Activated T-helper 2 cell treated with anti-CD3 and anti-CD28 coated beads, Interferon-gamma antibody, Interleukin-2, Interleukin-4, amounts not matched to agents 10 μg/mL and 5 μg/mL and 100 μg/mL, durations not matched to agents 14 hours and 24 hours and 36 hours (primary cell): ENCODE measurements at places on chromosomes 1 and 21.

- H3K27ac ChIP-seq, result no peak overlapping the region
- H3K4me3 ChIP-seq, result no peak overlapping the region
- DNase-seq, result no peak
- H3K27me3 ChIP-seq, result no peaks in the 10 kb centered on the region
Measured at GRCh38 chr1:167739752-167740151, 18.0 kb downstream of the MPZL1 start.

DNA sequence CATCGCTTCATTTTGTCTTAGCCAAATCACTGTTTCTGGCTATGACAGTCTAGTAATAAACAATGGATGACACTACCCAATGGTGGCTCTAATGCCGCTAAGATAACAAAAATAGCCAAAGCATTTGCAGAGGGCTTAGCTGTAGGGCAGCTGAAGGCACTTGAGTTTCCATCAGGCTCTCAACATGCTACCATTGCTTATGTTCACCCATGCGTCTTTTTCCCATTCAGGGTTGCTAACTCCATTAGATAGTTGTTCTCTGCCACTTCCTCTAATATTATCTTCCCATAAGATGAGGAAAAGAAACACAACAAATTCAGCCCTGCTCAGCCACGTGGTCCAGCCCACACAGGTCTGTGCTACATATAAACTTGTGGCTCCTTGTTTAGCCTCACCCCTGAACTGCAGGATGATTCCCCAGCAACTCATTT lies 159.6 kb downstream of the TOMM20 start:
- no peaks in the 10 kb centered on the region for H3K27me3 ChIP-seq
- peak overlapping the region; percentile 85 for H3K27ac ChIP-seq
- H3K36me3 ChIP-seq, result peaks cover 28% of the 10 kb centered on the region
- H3K4me1 ChIP-seq, result peaks cover 64% of the 10 kb centered on the region
- H3K4me3 ChIP-seq, result no peak overlapping the region
- no peak for DNase-seq

- DNase-seq, result no peak
- peaks cover 67% of the 10 kb centered on the region for H3K36me3 ChIP-seq
- H3K27ac ChIP-seq, result no peak overlapping the region
- H3K4me3 ChIP-seq, result no peak overlapping the region
Measured at GRCh38 chr1:180382326-180383115, 119.9 kb downstream of the ACBD6 start.

- H3K4me1 ChIP-seq, result no peaks in the 10 kb centered on the region
- no peak overlapping the region for H3K27ac ChIP-seq
- no peaks in the 10 kb centered on the region for H3K36me3 ChIP-seq
- no peak for DNase-seq
Measured at GRCh38 chr1:231776757-231777062, 150.1 kb downstream of the DISC1 start.

DNA sequence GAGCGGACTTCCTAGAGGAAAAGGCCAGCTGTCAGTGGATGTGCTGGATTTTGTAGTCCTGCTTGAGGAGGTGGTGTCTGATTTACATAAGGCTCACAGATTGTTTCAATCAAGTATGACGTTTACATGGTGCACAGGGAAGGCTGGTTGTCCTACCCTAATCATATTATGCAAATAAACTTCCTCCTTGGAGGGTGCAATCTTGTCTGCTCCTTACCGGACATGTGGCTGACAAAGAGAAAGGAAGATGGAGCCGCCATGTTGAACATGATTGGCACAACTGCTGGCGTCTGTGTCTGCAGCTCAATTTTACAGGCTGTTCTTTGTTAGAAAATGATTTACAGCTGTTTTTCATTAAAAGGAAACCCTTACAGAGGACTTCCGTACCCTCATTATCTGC lies 1656.1 kb downstream of the KCNT2 start:
- no peak overlapping the region for H3K27ac ChIP-seq
- H3K4me3 ChIP-seq, result no peak overlapping the region
- DNase-seq, result no peak
- no peaks in the 10 kb centered on the region for H3K27me3 ChIP-seq

DNA sequence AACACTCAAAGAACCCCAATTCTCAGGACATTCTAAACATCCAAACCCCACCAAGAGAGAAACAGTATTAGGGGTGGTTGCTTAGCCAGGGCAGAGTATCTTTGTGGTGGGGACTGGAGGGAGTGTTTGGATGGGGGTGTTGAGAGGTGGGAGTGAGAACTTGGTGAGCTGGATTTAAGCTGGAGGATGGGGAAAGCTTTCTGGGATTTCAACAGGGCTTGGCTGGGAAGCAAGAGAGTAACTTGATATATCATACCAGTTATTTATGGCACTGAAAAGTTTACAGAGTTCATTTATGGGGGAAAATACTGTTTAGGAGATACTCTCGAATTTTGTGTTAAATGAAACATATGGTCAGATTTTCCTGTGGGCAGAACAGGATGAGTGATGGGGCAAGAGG lies 6.8 kb upstream of the CNIH3 start:
- H3K27me3 ChIP-seq, result peaks cover 63% of the 10 kb centered on the region
- H3K27ac ChIP-seq, result no peak overlapping the region
- no peak overlapping the region for H3K4me3 ChIP-seq
- no peaks in the 10 kb centered on the region for H3K36me3 ChIP-seq
- no peak for DNase-seq
- H3K4me1 ChIP-seq, result no peaks in the 10 kb centered on the region

DNA sequence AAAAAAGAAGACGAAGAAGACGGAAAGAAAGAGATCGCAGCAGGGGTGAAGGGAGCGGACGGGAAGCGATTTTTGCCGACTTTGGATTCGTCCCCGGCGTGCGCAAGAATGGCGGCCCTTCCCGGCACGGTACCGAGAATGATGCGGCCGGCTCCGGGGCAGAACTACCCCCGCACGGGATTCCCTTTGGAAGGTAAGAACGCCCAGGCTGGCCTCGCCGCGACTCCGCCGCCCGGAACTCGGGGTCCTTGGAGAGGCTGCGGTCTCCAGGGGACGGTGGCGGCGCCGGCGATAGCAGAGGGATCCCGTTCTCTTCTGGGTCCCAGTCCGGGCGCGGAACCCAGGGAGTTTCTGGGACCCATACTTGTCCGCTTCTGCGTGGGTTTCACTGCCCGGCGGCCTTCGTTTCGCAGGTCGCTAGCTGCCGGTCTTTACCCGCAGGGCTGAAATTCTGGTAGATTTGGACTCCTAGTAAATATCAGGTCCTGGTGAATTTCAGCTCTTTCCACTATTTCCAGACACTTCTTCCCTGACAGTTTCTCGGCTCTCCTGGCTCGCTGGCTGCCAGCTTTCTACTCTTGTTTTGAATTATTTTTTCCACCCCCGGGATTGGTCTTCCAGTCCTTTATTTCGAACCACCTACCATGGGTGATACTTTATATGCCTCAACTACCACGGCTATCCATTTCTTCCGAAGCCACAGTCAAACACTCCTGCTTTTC lies 1.0 kb downstream of the PAX7 start:
- peak overlapping the region; percentile 44 for H3K27ac ChIP-seq
- no peak for DNase-seq
- H3K4me3 ChIP-seq, result no peak overlapping the region
- H3K36me3 ChIP-seq, result peaks cover 5% of the 10 kb centered on the region
- H3K27me3 ChIP-seq, result peaks cover 77% of the 10 kb centered on the region
- peaks cover 3% of the 10 kb centered on the region for H3K4me1 ChIP-seq

DNA sequence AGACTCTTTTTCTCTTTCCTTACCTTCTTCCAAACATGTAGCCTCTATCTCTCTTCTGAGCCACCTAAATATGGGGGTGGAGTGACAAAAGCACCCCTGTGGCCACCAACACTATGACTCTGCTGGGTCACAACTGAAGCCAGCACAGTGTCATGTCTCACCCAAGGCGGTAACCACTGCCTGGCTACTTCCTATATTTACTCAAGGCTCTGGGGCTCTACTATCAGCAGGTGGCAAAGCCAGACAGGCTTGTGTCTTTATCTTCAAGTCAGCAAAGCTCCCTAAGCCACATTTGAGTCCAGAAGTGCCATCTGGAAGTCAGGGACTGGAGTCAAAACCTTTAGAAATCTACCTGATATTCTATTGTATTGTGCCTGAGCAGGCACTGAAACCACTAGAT lies 1515.2 kb downstream of the PLA2G4A start:
- H3K36me3 ChIP-seq, result no peaks in the 10 kb centered on the region
- H3K4me1 ChIP-seq, result no peaks in the 10 kb centered on the region
- H3K27me3 ChIP-seq, result no peaks in the 10 kb centered on the region
- DNase-seq, result no peak

GRCh38 chr1:217660353-217661062 lies 29.4 kb downstream of the SPATA17 start:
- H3K27ac ChIP-seq, result no peak overlapping the region
- no peak for DNase-seq
- no peaks in the 10 kb centered on the region for H3K4me1 ChIP-seq
- H3K27me3 ChIP-seq, result peaks cover 2% of the 10 kb centered on the region
- H3K36me3 ChIP-seq, result no peaks in the 10 kb centered on the region
- H3K4me3 ChIP-seq, result no peak overlapping the region

GRCh38 chr1:97603218-97603617 lies 317.6 kb downstream of the DPYD start:
- DNase-seq, result no peak
- H3K4me1 ChIP-seq, result peaks cover 2% of the 10 kb centered on the region
- H3K4me3 ChIP-seq, result no peak overlapping the region
- no peaks in the 10 kb centered on the region for H3K36me3 ChIP-seq
- no peaks in the 10 kb centered on the region for H3K27me3 ChIP-seq

DNA sequence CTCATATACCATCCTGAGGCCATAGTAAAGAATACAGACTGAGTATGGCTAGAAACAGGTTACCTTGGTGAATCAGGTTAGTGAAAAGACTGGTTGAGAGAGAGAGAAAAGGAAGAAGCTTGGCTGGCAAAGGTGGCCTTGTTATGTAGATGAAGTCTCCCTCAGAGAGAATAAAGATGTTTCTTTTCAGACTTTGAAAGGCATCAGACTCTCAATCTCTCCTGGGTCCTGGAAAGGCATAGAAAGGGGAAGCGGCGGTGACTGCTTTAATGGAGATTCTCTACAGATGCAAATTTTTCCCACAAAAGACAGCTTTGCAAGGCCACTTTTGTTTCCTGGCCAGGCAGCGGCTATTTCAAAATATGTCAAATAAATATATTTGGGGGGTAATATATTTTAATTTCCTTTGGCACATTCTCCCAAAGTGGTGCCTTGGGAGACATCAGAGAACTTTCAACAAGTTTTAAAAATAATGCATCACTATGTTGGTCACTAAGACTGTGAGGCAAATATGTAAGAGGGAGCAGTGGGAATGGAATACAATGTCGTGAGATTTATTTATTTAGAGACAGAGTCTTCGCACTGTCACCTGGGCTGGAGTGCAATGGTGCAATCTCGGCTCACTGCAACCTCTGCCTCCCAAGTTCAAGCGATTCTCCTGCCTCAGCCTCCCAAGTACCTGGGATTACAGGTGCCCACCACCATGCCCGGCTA lies 46.1 kb downstream of the NPHS2 start:
- H3K4me1 ChIP-seq, result no peaks in the 10 kb centered on the region
- H3K27me3 ChIP-seq, result no peaks in the 10 kb centered on the region
- no peak for DNase-seq
- no peak overlapping the region for H3K4me3 ChIP-seq
- H3K36me3 ChIP-seq, result no peaks in the 10 kb centered on the region

DNA sequence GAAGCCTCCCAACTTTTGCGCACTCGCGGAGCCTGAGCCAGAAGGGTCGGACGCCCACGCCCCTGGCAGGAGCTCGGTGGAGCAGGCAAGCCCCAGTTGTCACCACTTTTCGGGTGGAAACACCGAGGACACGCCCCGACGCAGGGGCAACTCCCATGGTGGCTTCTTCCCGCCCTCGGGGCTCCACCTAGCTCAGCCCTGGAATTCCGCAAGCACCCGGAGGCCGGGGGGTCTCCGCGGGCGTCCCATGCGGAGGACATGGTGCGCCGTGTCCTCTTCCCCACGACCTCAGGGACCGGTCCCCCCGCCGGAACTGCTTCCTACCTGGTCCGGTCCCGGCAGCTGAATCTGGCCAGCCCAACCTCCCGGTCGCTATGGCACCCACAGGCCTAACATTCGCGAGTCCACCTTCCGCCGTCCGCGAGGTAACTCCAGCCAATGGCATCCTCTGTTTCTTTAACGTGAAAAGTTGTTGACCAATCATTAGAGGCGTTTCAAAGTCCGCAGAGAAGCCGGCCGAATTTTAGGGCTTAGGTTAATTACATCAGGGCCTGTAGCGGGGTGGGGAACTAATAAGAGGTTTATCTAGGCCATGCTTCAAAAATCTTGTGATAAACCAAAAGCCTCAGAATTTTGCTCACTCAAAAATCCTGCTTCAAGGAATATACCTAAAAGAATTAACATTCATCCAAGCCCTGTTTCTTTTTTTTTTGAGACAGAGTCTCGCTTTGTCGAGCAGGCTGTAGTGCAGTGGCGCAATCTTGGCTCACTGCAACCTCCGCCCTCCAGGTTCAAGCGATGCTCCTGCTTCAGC lies at the start of gene STPG1:
TSS of gene STPG1 (minus strand) at position 433 of the 814 bp plus-strand sequence. CDS start 12,394 bp downstream, outside the sequence.
- H3K4me3 ChIP-seq, result peak within 1 kb of the TSS; percentile 86
- H3K27me3 ChIP-seq, result no peaks in the 10 kb centered on the region
- peak within 1 kb of the TSS; percentile 75 for H3K27ac ChIP-seq
- DNase-seq, result peak; percentile 79

- no peak for DNase-seq
- H3K27me3 ChIP-seq, result peaks cover 60% of the 10 kb centered on the region
- H3K4me3 ChIP-seq, result no peak overlapping the region
- H3K4me1 ChIP-seq, result peaks cover 11% of the 10 kb centered on the region
- no peak overlapping the region for H3K27ac ChIP-seq
- H3K36me3 ChIP-seq, result no peaks in the 10 kb centered on the region
Measured at GRCh38 chr1:39687243-39687642, 4.0 kb downstream of the HPCAL4 start.

GRCh38 chr1:201849372-201850052 lies 20.6 kb downstream of the IPO9 start:
- no peak for DNase-seq
- H3K36me3 ChIP-seq, result peaks cover 53% of the 10 kb centered on the region
- no peaks in the 10 kb centered on the region for H3K27me3 ChIP-seq
- no peak overlapping the region for H3K27ac ChIP-seq
- H3K4me3 ChIP-seq, result no peak overlapping the region
- peaks cover 2% of the 10 kb centered on the region for H3K4me1 ChIP-seq

GRCh38 chr1:235657269-235657668 lies 7.7 kb upstream of the GNG4 start:
- H3K4me3 ChIP-seq, result no peak overlapping the region
- DNase-seq, result no peak
- no peak overlapping the region for H3K27ac ChIP-seq
- H3K36me3 ChIP-seq, result peaks cover 13% of the 10 kb centered on the region
- H3K4me1 ChIP-seq, result peaks cover 6% of the 10 kb centered on the region
- H3K27me3 ChIP-seq, result peaks cover 27% of the 10 kb centered on the region

DNA sequence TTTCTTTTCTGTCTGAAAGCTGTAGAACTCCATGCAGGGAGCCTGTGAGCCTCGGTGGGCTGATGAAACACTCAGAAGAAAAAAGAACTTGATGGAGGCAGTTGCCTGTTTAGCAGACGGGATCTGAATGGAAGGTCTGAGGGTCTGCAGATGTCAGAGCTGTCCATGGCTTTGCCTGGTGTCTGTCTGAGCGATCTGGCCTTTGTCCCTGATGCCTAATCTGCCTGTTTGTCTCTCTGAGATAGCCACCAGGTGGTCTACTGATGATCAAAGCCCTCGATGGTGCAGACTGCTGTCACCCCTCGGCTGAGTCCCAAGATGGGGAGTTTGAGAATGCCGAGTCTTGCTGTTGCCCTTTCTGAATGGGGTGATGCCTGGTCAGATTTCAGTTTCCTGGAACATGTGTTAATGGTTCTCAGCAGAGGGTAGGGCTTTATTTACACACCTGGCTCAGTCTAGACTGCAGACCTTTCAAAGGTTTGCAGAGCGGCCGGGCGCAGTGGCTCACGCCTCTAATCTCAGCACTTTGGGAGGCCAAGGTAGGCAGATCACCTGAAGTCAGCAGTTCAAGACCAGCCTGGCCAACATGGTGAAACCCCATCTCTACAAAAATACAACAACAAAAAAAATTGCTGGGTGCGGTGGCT lies 90.4 kb downstream of the KIF26B start:
- H3K4me1 ChIP-seq, result no peaks in the 10 kb centered on the region
- no peaks in the 10 kb centered on the region for H3K27me3 ChIP-seq
- no peak overlapping the region for H3K27ac ChIP-seq
- DNase-seq, result no peak
- no peaks in the 10 kb centered on the region for H3K36me3 ChIP-seq
- H3K4me3 ChIP-seq, result no peak overlapping the region
